NT2/D1 (cell line): ENCODE measurements at places on chromosomes 6 and 20.

DNA sequence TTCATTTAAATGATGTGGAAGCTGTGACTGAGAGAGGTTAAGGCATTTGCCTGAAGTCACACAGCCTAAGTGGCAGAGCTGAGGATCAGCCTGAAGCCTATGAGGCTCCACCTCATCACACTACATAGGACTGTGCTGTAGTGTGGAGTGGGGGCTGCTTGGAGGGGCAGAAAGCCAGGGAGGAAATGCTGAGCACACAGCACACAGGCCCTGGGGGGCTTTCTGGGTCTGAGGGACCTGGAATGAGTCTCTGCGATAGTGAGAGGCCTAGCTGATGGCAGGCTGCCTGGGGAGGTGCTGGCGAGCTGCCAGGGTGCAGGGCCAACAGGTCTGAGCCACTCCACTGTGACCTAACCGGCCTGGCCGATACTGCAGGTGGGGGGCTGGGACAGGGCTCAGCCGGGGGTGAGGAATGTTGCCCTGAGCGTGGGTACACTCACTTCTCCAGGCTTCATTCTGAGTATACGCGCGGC lies 2.2 kb upstream of the ARHGAP40 start:
- no peak for DNase-seq

GRCh38 chr6:138287144-138287955 lies 69.1 kb upstream of the PBOV1 start:
- no peak for DNase-seq

DNA sequence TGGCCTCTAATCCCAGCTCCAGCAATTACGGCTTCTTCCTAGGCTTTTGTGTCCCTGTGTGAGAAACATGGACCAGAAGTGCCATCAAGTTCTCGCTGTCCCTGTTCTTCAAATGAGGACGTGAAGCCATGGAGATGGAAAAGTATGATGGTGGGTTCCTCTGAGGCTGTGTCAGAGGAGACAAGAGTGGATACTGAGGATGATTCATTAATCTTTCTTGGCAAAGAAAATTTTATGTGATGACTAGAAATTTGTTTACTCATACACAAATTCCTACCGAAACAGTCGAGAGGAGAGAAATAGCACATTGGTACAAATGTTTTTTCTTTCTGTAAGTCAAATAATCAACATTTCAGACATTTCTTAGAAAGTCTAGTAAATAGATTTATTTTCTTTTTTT lies 35.0 kb upstream of the PNRC1 start:
- DNase-seq, result no peak

- DNase-seq, result no peak
These were observed 695.8 kb upstream of the EYS start for GRCh38 chr6:66402873-66403272.

- no peak for DNase-seq
These were observed 1.6 kb upstream of the HS3ST5 start for GRCh38 chr6:114344246-114344970.
